ENCODE measurements at places on chromosomes 12 and 14. TPM values are rescaled to one million over a fixed set of nuclear protein-coding genes. Genes with fewer than 3 reads are reported as not detected.

IRAK3 gene
- 1.2 TPM for total RNA-seq

RASSF3 gene
- total RNA-seq: 35.8 TPM

NEUROD4 gene
- total RNA-seq: not detected

KRT73 gene
- total RNA-seq: not detected

C3AR1 gene
- 0.50 TPM for total RNA-seq

PTPRO gene
- not detected for total RNA-seq

GLS2 gene
- total RNA-seq: 1.5 TPM

ITGA5 gene
- total RNA-seq: 41.5 TPM

IL31 gene
- total RNA-seq: 54.3 TPM

MANSC1 gene
- 1.6 TPM for total RNA-seq

- DNase-seq: peak; percentile 12
Observed at GRCh38 chr12:106954462-106955376, 988 bp upstream of the TMEM263 start.

- DNase-seq: no peak
Observed at GRCh38 chr14:21941885-21942284, 268.3 kb upstream of the OR4E1 start.

- DNase-seq: no peak
Observed at GRCh38 chr14:104350463-104351185, 212.2 kb downstream of the KIF26A start.

- DNase-seq: no peak
Observed at GRCh38 chr12:99253068-99253467, 394.5 kb upstream of the GARIN6 start.

GRCh38 chr12:130254461-130255276 lies 83.0 kb upstream of the PIWIL1 start:
- no peak for DNase-seq

DNA sequence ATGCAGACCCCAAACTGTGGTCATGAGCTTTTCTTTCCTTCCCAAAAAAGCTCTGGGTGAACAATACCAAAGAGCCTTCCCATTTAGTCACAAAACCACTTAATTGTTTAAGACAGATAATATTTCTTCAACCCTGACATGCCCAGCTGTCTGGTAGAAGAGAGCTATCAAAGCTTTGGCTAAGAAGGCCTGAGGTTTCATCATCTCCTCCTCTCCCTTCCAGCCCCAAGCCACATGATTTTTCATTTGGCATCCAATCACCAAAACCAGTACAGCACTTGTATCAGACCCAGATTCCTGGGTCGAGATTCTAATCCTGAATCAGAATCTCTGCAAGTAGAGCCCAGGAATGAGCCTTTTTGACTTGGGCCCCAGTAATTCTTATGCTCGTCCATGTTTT lies 199.6 kb upstream of the TMEM260 start:
- DNase-seq: no peak

DNA sequence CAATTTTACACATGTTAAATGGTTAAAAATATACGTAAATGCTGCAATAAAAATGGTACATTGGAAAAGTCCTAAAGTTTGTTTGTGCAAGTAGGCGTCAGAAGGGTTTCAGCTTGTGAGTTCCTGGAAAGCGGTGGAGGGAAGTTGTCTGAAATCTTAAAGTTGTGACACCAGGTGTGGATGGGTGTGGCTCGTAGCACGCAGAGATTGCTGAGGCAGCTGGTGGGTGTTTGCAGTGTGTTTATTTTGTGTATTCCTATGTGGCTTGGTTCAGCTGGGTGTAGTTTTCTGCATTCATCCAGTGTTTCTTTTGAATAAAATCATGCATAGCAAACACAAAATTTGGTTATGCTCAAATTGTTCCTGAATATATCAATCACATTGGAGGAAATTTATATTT lies 136.8 kb upstream of the TBX3 start:
- no peak for DNase-seq

GRCh38 chr14:22588526-22589095 lies 413 bp downstream of the DAD1 start:
- DNase-seq: no peak

GRCh38 chr12:130680451-130680990 lies 35.6 kb downstream of the RIMBP2 start:
- no peak for DNase-seq

GRCh38 chr12:30754383-30754749 lies 385 bp downstream of the CAPRIN2 start:
- no peak for DNase-seq

DNA sequence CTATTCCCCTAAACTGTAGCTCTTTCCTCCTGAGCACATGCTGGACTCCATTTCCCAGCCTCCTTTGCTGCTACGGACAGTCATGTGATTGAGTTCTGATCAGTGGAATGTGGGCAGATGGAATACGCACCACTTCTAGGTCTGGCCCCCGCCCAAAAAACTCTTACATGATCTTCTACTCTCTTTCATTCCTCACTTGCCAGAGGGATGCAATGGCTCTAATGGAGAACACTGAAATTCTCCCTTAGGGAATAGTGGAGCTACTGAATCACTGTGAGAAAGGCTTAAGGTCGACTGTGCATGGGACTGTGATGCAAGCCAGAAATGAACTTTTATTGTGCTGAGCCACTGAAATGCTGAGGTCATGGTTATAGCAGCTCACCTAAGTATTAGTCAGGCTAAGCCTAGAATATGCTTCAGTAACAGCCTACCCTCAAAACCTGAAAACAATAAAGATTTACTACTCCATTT lies 13.0 kb upstream of the TMED2 start:
- no peak for DNase-seq

- DNase-seq: no peak
Observed at GRCh38 chr12:129005829-129006228, 152.6 kb downstream of the GLT1D1 start.

DNA sequence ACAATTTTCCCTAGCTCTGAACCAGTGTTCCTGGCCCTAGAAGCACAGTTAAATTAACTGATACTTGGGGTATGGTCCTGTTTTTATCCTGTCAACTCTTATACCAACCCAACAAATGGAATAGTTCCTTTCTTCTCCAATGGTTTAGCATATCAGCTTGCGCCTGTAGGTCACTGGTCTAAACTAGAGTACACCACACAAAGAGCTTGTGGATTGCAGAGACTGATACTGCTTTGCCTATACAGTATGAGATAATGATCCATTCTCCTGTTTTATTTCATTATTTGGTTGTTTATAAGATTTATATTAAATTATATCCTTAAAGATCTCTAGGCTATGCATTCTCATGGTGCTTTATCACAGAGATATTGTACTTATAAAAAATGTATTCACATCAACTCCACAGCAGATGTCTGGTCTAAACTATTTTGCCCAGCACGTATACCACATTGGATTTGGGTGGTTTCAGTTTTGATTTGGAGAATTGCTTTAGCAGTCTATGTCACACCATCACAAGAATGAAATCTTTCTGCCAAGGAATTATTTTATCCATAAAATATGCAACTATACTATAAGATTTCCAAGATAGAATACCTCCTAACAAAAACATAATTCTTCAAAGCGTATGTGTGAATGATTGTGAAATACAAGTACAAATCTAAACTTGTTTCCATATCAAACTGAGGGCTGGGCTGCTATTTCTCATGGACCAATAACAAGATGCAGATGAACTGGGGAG lies 142.1 kb downstream of the SLC16A7 start:
- no peak for DNase-seq

GRCh38 chr14:24425704-24426103 lies 3.8 kb downstream of the CBLN3 start:
- DNase-seq: no peak

GRCh38 chr14:68247676-68248268 lies 428.2 kb downstream of the RAD51B start:
- no peak for DNase-seq

All from activated T-helper 2 cell treated with anti-CD3 and anti-CD28 coated beads, Interferon-gamma antibody, Interleukin-2, Interleukin-4, amounts not matched to agents 10 μg/mL and 5 μg/mL and 100 μg/mL, durations not matched to agents 14 hours and 24 hours and 36 hours (primary cell).